ENCODE measurements at places on chromosomes 13 and 19.

DNA sequence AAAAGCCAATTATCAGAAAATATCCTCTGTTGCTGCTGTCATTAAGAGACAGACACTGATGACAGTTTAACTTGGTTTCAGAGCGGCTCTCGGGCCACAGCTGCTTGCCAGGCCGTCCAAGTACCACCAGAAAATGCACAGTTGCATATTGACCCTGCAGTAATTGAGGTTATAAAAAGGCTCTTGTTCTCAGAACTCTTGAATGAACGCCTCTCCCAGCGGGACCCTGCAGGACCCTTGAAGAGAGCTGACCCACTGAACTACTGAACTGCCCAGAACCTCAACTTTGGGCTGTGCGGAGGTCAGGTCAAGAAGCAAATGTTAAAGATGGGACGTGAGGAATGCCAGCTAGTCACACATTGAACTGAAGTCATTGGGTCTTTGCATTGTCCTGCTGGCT lies 1559.0 kb upstream of the SLC10A2 start:
- DNase-seq, result no peak

- DNase-seq, result no peak
Measured at GRCh38 chr13:43077906-43078305, 54.5 kb downstream of the DNAJC15 start.

GRCh38 chr13:45040622-45041021 lies 51.3 kb downstream of the GPALPP1 start:
- no peak for DNase-seq

- no peak for DNase-seq
Measured at GRCh38 chr19:3129112-3129511, 6.7 kb upstream of the GNA15 start.

DNA sequence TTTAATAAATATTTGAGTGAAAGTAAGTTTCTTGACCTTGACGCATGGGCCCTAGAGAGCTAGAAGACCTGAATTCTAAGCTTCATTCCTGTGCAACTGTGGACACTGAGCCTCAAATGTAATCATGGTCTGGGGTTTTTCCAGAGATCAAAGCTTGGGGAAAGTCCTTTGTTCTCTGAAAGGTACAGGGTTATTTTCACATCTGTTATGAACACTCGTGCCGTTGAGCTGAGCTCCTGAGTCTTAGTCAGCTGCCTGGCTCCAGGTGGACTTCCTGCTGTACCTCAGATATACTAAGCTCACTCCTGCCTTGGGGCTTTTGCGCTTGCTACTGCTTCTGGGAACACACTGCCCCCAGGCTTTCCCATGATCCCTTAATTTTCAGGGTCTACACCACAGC lies 7.5 kb upstream of the ZBTB32 start:
- no peak for DNase-seq

DNA sequence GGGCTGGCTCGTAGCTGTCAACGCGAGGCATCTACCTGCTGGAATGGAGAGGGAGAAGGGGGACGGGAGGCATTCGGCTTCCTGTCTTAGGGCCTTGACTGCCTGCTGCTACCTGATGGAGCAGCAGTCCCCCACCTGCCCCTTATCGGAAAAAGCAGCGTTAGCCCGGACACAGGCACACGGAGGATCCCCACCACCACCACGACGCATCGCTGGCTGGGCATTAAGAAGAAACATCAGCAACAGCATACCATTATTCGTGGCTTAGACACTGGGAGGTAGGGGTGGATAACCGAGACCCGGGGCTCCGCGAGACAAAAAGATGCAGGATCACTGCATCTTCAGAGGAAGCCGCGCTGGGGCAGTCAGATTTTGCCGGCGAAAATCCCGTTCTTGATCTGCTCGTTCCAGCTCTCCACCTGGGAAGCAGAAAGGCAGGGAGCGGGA lies 1.1 kb downstream of the COX6B2 start:
- DNase-seq, result no peak

GRCh38 chr13:27980280-27980998 lies 8.1 kb downstream of the URAD start:
- DNase-seq, result no peak

DNA sequence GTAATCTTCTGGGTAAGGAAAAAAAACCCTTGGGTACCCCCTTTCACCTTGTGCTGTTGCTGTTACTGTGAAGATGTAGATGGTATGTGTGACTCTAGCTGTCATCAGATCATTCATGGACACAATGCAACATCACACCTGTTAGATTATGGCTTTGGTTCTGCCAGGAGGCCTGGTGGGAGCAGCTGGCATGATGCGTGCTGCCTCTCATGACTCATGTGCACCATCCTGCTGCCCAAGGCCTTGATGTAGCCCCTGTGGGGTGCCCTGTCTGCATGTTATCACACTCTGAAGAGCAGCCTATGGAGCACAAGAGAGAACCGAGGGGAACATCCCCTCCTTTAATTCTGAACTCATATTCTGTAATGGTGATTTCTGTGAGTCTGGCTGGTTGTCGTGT lies 57.7 kb upstream of the TEX29 start:
- DNase-seq, result no peak

GRCh38 chr13:100128373-100128772 lies 39.5 kb downstream of the PCCA start:
- DNase-seq, result no peak

GRCh38 chr19:30896554-30896953 lies 452.7 kb downstream of the TSHZ3 start:
- DNase-seq, result no peak

DNA sequence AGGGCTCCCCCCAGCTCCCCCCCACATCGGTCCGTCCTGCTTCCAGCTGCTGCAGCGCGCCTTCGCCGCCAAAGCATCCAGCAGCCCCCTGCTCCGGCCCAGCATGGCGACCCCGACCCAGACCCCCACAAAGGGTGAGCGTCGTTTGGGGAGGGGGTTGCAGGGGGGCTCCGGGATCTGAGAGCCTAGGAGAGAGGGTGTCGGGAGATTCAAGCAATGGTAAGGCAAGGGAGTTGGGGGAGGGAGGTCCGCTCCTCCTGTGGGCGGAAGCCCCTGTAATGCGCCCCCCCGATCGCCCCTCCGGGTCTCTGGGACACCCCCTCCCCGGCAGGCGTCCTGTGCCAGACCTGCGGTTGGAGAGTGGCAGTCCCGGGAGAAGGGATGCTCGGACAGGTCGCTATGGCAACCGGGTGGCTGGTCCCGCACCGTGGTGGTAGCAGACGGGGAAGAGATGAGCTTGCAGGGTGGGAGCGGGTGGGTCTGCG lies at the start of gene FXYD7:
Gene FXYD7, plus strand, starts transcription at position 25 of the 485 bp plus-strand sequence. Its CDS starts 79 bp downstream, at position 104.
- DNase-seq, result no peak

DNA sequence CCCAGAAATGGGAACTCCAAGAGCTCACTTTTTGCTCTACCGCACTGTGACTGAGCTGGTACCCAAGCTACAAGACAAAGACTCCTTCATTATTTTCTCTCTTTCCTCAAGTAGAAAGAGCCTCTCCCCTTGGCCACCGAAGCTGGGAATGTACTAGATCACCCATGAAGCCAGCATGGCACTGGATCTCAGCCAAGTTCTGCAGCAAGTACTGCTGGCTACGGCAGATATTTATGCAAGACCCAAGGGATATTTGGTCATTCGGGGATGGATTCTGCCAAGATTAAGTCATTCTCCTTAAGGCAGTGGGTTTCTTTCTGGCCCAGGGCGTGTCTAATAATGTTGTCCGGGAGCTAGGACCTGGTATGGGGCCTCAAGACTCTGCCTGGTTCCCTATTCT lies 633.5 kb downstream of the SLITRK1 start:
- DNase-seq, result no peak

- no peak for DNase-seq
Measured at GRCh38 chr19:48819366-48819816, 8.6 kb upstream of the BCAT2 start.

- DNase-seq, result no peak
Measured at GRCh38 chr19:13841962-13842290, 35.0 kb upstream of the NANOS3 start.

GRCh38 chr13:83232626-83233025 lies 649.6 kb downstream of the SLITRK1 start:
- no peak for DNase-seq

DNA sequence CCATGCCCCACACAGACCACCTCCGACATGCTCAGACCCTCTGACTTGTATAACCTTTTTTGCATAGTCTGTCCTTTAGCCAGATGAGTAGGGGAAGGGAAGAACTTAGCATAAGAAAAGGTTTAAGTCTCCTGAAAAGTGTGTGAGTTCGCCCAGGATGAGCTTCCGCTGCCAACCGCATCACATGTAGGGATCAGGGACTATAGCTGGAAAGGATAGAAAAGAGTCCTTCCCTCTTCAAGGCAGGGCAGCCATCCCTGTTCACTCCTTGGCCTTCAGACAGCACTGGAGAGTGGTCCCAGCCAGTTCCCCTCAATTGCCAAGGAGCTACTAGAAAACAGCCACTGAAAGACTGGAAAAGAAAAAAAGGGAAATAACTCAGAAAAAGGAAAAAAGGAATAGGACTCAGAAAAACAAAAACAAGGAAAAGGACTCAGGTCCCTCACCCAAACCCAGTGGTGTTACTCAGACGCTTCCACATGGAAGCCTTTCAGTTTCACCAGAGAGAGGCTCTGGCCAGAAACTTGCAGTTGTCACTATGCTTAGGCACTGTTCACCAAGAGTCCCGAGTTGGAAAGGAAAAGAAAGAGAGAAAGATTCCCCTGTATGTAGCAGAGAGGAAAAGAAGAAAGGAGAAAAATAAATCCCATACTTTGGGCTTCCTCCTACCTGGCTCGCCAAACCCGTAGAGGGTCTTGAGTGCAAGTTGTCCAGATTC lies 5.6 kb upstream of the TM9SF2 start:
- no peak for DNase-seq
